Esophagus squamous epithelium (tissue), 5 donors: ENCODE measurements at places on chromosomes 12 and 14.

DNA sequence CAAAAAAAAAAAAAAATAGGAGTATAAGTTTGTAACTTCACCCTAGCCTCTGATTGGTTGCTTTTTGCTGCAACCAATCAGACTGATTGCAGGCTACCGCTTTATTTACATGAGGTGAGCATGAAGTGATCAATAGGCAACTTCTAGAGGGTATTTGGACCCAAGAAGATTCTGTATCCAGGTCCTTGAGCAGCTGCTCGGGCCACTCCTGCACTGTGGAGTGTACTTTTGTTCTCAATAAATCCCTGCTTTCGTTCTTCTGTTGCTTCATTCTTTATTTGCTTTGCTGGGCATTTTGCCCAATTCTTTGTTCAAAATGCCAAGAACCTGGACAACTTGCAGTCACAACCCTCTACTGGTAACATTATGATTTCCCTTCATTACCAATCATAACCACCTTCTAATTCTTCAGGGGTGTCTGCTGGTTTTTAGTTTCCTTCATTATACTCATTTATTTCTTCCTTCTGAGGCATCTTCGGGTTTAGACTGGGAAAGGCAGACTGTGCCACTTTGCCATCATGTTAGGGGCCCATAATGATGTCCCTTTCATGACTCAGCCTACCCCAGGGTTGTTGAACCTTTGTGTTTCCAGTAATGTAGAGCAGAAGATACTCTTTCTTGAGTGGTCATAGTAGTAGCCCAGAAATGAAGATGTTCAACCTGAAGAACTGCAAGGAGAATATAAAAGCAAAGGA is 43.4 kb upstream of the LIMA1 start:
- no peak for DNase-seq

DNA sequence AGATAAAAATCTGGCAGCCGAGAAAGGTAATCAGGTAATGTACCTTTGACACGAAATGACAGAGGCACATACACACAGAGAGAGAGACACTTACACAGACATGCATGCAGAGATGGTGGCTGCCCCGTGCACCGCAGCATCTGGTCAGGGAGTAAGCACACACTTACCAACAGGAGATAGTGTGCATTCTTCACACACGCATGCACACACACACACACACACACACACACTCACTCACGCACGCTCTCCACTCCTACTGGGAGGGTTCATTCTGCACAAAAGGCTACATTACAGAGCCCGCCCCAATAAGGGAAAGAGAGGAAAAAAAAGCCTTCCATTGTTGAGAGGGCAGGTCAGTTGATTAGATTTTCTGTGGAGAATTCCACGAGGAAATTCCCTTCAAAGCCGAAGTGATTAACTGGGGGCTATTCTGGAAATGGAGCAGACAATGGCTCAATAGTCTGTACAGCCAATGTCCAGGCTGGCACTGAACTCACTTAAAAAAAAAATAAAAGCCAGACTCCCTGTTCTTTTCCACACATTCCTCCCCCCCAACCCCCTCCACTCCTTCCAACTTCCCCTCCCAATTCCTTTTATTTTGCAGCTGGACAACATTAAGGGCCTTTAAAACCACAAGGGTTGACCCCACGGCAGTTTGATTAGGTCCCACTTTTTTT is 1.4 kb upstream of the SOX5 start:
- no peak for DNase-seq

GRCh38 chr12:72011374-72011773 is 72.7 kb downstream of the TPH2 start:
- no peak for DNase-seq

DNA sequence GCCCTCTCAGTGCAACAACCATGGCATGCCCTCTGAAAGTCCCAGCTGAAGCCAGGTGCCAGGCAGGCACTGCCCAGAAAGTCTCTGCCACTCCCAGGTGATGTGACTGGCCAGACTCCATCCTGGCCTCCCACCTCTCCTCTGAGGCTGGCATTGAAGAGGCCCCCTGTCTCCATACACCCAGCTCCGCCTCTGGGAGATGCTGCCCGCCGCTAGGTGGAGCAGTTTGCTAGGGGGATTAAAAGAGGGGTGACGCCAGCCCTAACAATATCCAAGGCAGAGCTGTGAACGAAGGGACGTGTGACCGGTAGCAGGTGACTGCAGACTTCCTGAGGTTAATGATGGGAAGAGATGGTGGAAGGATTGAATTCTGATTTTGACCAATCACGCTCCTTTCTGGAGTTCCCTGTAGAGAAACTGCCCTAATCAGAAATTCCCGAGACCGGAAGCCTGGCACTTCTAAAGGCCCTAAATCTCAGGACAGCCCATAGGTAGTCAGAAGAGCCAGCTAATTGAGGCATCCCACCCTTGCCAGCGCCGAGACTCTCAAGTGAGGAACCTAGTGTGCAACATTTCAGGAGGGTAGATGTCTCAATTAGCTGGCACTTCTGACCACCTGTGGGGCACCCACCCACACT is 8.3 kb upstream of the PLEK2 start:
- DNase-seq = no peak

- DNase-seq = no peak
Measured at GRCh38 chr12:14701809-14702568, 5.6 kb upstream of the GUCY2C start.

DNA sequence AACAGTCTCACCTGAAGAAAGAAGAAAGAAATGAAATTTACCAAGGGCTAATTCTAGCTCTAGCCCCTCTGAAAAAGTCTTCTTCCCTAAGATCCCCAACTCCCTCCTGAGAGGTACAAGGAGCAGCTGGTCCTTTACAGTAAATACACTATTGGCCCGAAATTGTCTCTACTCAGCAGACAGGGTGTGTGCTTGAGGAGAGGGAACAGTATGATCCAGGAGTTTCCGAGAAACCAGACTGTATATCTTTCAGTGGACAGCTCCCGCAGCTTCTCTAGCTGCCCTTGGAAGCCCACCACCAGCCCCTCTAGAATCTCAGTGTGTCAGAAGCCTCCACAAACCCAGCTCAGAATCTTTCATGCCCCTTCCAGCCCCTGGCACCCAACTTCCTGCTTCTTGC is 8.1 kb downstream of the GPR84 start:
- DNase-seq = no peak

DNA sequence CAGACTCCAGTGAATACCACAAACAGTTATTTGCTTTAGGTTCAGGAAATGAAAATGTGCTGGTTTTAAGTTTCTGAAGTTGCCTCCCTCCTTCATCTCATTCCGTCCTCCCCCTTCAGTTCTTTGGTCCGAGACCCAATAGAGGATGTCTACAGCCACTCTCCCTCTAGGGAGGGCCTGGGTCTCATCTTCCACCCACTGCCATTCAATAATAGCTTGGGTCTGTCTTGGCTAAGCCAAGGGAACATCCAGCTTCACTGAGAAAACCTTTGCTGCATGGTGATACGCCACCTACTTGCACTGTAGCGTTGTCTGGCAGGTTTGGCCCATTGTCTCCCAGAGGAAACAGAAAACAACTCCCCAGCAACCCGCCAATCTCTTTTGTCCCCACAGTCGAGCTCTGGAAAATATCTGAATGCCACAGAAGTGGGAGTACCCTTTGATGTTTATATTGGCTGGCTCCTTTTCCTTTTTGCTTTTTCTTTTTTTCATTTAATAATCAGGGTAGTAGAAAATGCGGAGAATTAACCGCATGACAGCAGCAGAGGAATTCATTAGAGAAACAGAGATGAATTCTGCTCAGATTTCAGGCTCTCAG is 380.1 kb downstream of the RAD51B start:
- no peak for DNase-seq

- no peak for DNase-seq
Measured at GRCh38 chr12:27382171-27382795, 49.6 kb downstream of the BMAL2 start.

- DNase-seq = no peak
Measured at GRCh38 chr14:72715850-72716228, 178.1 kb downstream of the DPF3 start.

DNA sequence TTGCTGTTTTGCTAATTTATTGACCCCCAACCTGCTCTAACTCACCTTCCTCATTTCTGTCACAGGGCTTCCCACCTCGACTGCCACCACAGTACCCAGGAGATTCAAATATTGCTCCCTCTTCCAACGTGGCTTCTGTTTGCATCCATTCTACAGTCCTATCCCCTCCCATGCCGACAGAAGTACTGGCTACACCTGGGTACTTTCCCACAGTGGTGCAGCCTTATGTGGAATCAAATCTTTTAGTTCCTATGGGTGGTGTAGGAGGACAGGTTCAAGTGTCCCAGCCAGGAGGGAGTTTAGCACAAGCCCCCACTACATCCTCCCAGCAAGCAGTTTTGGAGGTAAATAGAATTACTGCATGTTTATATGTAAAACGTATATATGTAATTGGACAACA is 68.8 kb downstream of the RAD52 start:
- DNase-seq = no peak

- no peak for DNase-seq
Measured at GRCh38 chr12:93137656-93138612, 208.8 kb upstream of the EEA1 start.

GRCh38 chr12:94987076-94987669 is 16.3 kb downstream of the NDUFA12 start:
- no peak for DNase-seq

DNA sequence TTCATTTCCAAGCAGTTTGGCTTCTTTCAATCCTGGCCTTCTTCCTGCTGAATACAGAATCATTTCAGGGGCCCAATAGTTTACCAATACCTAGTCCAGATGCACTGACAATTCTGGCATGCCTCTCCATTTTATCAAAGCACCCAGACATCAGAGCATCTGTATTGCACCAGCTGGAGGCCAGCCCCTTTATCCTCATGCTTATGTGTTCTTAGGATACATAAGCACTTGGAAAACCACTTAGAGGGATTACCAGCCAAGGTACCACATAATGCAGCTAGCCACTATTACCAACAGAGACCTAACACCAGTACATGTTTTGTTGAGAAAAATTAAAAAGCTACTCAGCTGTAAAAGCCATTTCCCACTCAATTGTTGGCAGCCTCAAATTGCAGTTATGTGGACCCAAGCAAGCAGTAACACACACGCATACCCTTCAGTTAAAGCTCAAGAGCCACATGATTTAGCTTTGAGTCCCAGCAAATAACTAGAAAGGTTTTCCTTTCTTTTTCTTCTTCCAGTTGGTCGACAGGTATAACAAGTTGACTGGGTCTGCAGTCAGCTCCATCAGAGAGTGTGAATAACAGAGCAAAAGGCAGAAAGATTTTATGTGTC is 263.8 kb downstream of the DIO2 start:
- DNase-seq = no peak

DNA sequence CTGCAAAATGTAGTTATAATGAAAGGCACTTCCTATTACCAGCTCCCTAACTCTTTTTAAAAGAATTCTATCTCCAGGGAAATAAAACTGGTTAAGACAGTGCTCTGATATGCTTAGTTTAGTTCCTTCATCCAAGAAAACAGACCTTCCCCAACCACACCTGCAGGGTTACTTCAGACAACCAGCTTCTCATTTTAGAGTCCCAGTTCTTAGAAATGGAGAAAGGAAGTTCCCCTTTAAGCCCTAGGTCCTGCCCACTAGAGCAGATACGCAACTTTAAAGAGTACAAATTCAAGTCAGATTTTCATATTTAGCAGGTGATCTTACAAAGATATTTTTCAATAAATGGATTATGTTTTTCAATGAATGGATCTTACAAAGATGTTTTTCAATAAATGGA is 4.4 kb upstream of the WSB2 start:
- no peak for DNase-seq

- no peak for DNase-seq
Measured at GRCh38 chr12:61111218-61111617, 1149.0 kb upstream of the USP15 start.
